Activated CD4-positive, alpha-beta memory T cell treated with anti-CD3 and anti-CD28 coated beads for 36 hours (primary cell): ENCODE measurements at places on chromosomes 2 and 18. TPM values are rescaled to one million over a fixed set of nuclear protein-coding genes. Genes with fewer than 3 reads are reported as not detected.
A peak's percentile ranks its signal among the peaks of the same experiment; 100 is the strongest.

- DNase-seq, result no peak
- no peaks in the 10 kb centered on the region for H3K36me3 ChIP-seq
- peaks cover 4% of the 10 kb centered on the region for H3K4me1 ChIP-seq
- no peak overlapping the region for H3K4me3 ChIP-seq
These were observed 110.3 kb upstream of the TTN start for GRCh38 chr2:178917555-178917954.

DNA sequence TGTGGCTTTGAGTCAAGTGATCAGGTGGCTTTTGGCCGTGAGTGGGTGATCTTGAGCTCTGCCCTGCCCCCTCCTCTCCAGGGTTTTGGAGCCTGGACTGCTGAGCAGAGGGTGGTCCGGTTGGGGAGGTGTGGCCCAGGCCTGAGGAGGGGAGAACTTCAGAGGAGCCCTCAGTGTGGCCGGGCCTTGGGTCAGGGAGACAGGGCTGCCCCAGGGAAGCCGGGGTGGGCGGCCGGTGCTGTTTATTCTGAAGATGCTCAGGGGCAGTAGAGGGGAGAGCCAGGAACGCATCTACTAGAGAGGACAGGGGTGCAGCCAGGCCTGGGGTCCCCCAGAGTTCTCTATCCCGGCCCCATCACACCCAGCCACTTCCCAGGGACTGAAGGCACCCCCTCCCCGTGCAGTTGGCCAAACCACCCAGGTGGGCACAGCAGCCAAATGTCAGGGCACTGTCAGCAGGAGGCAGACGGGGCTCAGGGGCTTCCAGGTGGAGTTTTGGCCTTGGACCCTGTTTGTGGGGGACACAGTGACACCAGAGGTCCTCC, 963 bp downstream of the ERFE start:
- H3K4me3 ChIP-seq, result peak overlapping the region; percentile 20
- H3K4me1 ChIP-seq, result peaks cover 6% of the 10 kb centered on the region
- no peaks in the 10 kb centered on the region for H3K36me3 ChIP-seq

GRCh38 chr2:119011162-119011909, 69.3 kb downstream of the MARCO start:
- no peaks in the 10 kb centered on the region for H3K4me1 ChIP-seq
- H3K27ac ChIP-seq, result no peak overlapping the region
- no peak overlapping the region for H3K4me3 ChIP-seq
- H3K36me3 ChIP-seq, result no peaks in the 10 kb centered on the region
- H3K27me3 ChIP-seq, result peaks cover 17% of the 10 kb centered on the region

GRCh38 chr18:34283506-34283905, 58.8 kb upstream of the NOL4 start:
- H3K4me1 ChIP-seq, result no peaks in the 10 kb centered on the region
- H3K36me3 ChIP-seq, result no peaks in the 10 kb centered on the region
- no peak overlapping the region for H3K27ac ChIP-seq
- H3K27me3 ChIP-seq, result no peaks in the 10 kb centered on the region
- no peak for DNase-seq
- no peak overlapping the region for H3K4me3 ChIP-seq

DNA sequence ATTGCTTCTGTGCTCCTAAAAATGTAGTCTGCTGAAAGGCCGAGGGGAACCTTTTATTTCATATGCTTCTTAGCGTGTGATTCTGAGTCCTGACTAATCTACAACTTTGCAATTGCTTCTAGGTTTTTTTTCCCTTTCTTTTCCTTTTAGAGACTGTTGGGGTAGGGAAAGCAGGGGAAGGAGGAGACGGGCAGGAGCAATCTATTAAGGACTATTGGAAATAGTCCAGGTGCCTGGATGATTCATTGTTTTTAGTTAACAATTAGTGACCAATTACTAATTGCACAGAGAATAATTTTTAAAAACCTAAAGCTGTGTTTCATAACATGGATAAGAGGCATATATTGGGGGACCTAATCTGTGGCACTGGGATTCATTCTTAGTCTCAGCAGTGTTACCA, 49.4 kb upstream of the STON1 start:
- H3K4me1 ChIP-seq, result no peaks in the 10 kb centered on the region
- no peak overlapping the region for H3K27ac ChIP-seq
- no peaks in the 10 kb centered on the region for H3K27me3 ChIP-seq

CHRNA1 gene
- total RNA-seq, result not detected
